ENCODE measurements at places on chromosomes 3 and 15.

GRCh38 chr3:32118215-32118614 is 11.8 kb downstream of the GPD1L start:
- DNase-seq, result no peak

DNA sequence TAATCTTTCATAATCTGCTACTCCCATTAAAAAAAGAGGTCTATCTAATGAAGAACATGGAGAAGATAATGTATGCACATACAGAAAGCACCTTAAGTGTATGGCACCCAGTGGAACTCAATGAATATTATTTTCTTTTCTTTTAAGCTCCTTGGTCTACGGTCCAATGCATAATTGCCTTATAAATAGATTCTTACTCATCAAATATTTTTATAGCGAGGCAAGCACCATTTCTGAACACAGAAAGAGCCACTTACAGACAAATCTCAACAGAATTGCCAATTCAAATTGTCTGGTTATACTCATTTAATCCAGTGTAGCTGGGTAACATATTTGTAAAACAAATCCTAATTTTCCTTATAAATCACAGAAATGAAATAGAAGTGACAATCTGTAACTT is 6.3 kb downstream of the PDZRN3 start:
- no peak for DNase-seq

DNA sequence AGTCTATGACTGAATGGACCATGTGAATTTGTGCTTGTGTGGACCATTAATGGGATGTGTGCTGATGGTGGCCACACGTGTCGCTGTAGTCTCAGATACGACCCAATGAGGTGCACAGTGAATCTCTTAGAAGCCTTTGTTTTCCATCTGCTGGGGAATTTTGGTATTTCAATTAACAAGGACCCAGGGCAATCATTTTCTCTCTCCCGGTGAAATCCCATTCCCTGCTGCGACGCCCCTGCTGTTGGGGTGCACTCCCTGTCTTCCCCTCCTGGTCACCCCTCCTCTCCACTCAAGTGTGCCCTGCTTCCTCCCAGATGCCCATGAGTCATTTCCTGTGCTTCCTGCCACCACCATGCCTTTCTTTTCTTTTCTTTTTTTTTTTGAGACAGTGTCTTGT is 32.7 kb downstream of the EBLN2 start:
- no peak for DNase-seq

DNA sequence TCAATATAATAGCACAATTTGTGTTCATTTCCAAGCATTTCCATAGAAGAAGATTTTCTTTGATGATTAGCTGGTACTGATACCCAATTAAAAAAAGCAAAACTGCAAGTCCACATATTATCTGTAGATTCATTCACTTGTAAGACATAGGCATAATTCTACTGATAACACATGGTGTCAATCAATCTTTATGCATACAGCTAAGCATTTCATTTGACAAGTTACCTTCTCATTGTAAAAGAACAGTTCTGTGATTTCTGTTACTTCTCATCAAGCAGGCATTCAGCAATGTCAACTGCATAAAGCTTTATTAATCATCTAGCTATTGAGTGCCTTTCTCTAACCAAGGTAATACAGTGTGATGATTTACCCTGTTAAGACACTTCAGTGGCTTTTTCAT is 672.0 kb downstream of the PLOD2 start:
- DNase-seq, result no peak
